ENCODE measurements at places on chromosomes 7 and 10.

GRCh38 chr7:31327071-31327470 is 13.5 kb downstream of the NEUROD6 start:
- DNase-seq, result no peak

DNA sequence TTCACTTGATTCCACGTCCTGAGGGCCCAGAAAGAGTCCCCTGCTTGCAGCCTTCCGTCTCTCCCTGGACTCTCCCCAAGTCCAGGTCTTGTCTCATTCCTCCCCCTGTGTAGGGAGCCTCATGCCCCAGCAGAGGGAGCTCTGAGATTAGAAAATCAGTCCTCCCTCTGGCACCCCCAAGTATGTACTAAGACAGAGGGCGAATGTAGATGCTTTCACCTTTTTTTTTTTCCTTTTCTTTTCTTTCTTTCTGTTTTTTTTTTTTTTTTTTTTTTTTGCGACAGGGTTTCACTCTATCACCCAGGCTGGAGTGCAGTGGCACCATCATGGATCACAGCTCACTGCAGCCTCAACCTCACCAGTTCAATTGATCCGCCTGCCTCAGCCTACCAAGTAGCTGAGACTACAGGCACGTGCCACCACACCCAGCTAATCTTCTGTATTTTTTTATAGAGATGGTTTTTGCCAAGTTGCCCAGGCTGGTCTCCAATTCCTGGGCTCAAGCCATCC is 10.3 kb downstream of the SFXN3 start:
- DNase-seq, result no peak

DNA sequence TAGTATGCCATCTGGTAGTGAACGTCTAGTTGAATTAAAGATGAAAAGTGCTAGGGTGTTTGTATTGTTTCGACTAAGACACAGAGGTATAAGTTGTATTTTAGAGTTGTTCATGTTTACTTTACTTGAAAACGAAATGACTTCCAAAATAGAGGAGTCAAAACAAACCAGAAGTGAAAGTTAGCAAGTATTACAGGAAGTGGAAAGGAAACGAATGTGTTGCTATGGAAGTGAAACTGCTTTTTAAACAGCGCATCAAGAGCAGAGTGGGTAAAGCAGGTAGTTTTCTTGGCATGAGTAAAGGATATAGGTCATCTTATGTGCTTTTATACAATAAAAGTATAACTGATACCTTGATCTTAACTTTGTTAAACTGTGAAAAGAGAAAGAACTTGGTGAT is 20.0 kb upstream of the GALNTL5 start:
- no peak for DNase-seq

- no peak for DNase-seq
Measured at GRCh38 chr7:152338561-152338960, 97.2 kb downstream of the KMT2C start.

GRCh38 chr10:126214021-126214420 is 174.3 kb downstream of the ADAM12 start:
- no peak for DNase-seq

DNA sequence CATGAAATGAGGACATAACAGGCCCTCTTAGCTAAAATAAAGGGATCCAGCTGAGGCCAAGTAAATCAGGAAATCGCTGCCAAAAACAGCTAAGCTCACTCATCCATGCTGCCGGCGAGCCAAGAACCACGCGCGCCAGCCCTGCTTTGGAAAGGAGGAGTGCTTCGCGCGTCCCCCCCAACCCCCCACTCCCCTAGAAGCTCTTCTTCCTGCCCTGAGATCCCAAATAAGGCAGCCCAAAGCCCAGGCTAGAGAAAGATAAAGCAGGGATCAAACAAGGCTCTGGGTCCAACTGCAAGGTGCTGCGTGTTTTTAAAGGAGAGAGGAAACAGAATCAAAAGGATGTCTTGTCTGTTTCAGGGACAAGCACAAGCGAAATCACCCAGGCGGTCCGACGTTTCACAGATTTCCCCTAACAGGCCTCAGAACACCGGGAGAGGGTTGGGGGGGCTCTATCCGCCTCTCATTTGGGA is 168.3 kb upstream of the AUTS2 start:
- DNase-seq, result no peak
